ENCODE measurements at places on chromosomes 6 and 20. TPM values are rescaled to one million over a fixed set of nuclear protein-coding genes. Genes with fewer than 3 reads are reported as not detected.

DNA sequence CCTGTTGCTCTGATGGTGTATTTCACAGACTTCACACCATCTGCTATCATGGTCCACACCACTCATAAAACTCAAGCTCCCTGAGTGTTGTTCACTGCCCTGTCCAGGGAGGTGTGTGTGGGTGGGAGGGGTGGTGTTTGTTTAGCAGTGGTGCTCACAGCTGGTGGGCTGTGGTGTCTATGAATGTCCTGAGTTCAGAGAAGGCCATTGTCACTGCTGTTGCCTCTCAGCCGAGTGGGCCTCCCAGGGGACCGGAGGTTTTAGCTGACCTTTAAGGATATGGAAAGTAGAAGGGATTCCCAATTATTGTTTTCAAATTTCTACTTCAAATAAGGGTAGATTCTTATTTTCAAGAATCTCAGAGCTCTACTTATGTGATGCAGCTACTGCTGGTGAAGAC, 45.6 kb downstream of the DTD1 start:
- DNase-seq, result no peak

- no peak for DNase-seq
Measured at GRCh38 chr6:111410371-111410770, 72.6 kb downstream of the REV3L start.

GRCh38 chr6:54981647-54982046, 135.1 kb downstream of the FAM83B start:
- no peak for DNase-seq

DNA sequence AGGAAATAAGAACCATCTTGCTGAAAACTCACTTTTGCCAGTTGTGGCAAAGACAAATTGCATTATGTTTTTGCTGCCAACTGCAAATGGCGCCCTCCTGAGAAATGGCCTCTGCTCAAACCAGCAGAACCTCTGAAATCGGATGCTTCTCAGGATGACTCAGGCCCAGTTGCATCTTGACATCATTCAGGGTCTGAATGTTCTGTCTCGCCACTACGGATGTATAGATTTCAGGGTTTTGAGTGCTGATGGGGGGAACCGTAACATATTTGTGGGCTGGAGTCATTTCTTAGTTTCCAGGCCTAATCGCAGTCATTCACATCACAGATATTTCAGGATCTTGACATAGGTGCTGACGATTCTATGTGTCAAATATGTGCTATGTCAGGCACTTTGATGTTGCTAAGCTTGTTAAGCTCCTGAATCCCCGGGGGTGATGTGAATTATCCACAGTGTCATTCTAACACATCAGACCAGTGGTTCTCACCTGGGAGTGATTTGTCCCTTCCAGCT, 207.1 kb downstream of the NFATC2 start:
- no peak for DNase-seq

DNA sequence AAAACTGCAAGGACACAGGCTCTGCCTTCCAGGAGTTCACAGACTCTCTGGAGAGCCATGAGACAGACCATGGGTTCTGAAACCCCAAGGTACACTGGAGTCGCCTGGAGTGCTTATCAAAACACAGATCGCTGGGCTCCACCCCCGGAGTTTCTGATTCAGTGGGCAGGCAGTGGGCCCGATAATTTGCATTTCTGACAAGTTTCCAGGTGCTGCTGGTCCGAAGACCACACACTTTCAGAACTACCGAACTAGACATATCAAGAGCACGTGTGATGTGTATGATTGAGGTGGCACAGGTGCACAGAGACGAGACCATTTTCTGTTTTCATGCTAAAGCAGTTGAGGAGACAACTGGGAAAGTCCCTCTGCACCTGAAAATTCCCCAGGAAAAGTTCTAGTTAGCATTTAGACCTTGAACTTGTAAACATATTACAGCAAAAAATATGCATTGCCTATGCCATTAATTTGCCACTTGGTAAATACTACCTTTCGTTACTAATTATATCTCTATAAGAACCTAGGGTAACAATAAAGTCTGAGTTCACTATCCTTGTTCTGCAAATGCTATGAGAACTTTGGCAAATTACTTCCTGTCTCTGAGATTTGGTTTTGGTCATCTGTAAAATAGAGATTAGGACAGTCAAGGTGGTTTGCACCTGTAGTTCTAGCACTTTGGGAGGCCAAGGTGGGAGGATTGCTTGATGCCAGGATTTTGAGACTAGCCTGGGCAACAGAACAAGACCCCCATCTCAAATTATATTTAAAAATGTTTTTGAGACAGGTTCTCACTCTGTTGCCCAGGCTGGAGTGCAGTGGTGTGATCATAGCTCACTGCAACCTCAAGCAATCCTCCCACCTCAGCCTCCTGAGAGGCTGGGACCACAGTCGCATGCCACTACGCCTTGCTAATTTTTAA, 14.3 kb upstream of the PIM1 start:
- no peak for DNase-seq

DNA sequence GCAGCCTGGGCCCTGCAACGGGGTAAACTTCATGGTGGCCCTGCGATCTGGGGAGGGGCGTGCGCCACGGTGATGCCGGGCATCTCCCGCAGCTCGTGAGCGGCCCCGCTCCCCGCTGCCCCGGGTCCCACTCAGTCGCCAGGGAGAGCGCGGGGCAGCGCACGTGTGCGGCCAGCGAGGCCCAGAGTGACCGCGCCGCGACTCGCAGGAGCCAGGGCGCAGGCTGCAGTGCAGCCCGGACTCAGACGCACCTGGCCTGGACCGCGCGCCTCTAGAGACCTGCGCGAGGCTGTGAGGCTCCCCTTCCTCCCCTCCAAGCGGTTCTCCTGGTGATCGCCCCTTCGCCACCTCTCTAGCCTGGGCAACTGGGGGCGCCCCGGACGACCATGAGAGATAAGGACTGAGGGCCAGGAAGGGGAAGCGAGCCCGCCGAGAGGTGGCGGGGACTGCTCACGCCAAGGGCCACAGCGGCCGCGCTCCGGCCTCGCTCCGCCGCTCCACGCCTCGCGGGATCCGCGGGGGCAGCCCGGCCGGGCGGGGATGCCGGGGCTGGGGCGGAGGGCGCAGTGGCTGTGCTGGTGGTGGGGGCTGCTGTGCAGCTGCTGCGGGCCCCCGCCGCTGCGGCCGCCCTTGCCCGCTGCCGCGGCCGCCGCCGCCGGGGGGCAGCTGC, 652 bp downstream of the BMP6 start:
- no peak for DNase-seq

- no peak for DNase-seq
Measured at GRCh38 chr6:44176130-44176761, 17.6 kb downstream of the CAPN11 start.

GRCh38 chr6:24935366-24936152, at the start of gene RIPOR2:
Gene RIPOR2 (minus strand): TSS chr6:24935960. CDS start chr6:24935898, 62 bp downstream.
- peak; percentile 87 for DNase-seq

- no peak for DNase-seq
Measured at GRCh38 chr6:33861722-33862121, 57.9 kb upstream of the MLN start.

DNA sequence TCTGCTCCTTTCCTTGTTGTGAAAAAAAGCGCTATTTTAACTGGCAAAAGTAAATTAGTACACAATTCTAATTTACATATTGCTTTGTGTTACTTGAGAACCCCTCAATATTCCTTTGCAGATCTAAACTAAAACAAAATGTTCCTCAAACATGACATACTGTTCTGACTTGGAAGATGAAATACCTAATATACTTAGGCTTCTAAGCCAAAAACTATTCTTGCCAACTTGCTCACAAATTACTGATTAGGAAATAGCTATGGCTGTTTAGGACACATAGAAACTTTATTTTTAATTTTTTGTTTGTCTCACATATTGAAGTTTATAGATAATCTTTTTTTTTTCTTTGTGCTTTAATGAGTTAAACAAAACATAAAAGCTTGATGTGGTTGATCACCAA, 542.2 kb downstream of the GRIK2 start:
- no peak for DNase-seq

GRCh38 chr6:2028457-2029038, 216.9 kb downstream of the GMDS start:
- no peak for DNase-seq

GRCh38 chr20:11676630-11677287, 240.9 kb upstream of the BTBD3 start:
- DNase-seq, result no peak

DNA sequence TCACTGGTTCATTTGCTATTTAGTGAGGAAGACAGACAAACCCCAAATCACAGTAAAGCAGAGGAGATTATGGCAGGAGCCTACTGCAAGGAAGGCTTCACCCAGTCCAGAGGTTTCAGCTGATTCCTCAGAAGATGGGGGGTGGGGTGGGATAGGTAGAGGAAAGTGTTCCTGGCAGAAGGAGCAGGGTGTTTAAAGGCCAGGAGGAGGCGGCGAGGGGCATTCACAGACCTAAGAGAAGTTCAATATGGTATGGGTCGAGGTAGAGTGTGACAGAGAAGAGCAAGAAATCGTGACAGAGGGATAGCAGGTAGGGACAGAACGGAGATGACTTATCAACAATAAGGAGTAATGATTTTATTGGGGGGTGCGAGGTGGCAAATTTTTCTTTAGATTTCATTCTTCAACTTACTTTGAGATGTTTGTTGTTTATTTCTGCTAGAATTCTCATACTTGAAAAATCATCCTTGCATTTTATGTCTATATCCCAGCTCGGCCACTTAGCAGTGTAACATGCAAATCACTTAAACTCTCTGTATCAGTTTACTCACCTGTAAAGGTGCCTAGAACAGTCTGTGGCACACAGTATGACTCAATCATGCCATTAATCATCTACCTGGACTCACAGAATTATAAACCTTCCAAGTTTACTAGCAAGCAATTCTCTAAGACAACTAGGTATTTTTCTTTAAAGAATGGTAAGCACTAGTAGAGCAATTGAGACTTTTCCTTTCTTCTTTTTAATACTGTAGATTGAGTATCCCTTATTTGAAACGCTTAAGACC, 176.7 kb downstream of the REV3L start:
- DNase-seq, result no peak

DNA sequence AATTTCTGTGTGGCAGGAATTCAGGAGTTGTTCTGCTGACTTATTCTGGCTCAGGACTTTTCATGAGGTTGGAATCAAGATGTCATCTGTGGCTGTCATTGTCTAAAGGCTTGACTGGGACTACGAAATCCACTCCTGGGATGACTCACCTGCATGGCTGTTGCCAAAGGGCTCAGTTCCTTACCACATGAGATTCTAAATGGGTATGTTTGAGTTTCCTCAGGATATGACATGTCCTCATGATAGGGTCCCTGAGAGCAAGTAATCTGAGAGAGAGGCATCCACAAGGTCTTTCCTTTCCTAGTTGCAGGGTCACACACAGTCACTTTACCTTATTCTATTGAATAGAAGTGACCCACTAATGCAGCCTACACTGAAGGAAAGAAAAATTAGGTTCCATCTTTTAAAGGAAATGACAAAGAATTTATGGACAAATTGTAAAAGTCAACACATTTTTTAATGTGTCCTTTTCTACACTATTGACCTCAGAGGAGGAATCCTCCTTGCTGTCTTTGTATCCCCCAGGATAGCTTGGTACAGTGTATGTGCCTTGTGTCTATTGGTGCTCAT, 1025.0 kb upstream of the GJE1 start:
- DNase-seq, result no peak

DNA sequence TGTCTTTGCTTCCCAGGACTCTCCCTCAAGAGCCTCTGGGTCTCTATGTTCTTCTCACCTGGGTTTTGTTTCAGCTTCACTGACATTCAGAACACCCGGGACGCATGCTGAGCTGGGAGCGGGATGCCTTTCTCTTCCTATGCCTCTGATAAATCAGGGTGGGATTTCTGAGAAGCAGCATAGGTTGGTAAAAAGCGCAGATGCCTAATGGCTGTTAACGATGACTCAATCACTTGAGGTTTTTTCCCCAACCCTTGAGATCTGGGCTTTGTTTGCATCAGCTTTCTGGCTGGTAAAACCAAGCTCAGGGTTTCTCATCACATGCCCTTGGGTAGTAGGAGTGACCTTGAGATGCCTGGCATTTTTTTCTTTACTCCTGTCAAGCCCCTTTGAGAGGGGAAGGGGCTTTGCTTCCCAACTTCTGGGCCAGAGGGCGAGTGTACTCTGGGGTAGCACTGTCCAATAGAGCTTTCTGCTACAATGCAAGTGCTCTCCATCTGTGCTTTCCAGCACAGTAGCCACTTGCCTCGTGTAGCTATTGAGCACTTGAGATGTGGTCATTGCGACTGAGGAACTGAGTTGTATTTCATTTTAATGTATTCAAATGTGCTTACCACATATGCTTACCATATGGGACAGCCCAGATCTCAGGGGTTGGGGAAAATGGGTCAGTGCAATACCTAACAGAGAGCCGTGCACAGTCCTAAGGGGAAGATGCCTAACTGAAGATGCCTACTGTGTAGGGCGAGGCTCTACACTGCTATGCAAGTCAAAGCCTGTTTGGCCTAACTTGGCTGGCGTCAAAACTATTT, 69.1 kb downstream of the PPP1R14C start:
- no peak for DNase-seq

CFAP61 gene
- not detected for total RNA-seq

DTNBP1 gene
- 24.1 TPM for total RNA-seq

CRIP3 gene
- 3.0 TPM for total RNA-seq

PI3 gene
- not detected for total RNA-seq

LMBRD1 gene
- total RNA-seq, result 53.8 TPM

MAPK13 gene
- total RNA-seq, result 30.4 TPM

DLGAP4 gene
- total RNA-seq, result 50.2 TPM

ENPP5 gene
- total RNA-seq, result 1.2 TPM

SRMS gene
- not detected for total RNA-seq

LPIN3 gene
- total RNA-seq, result 0.11 TPM

C20orf202 gene
- 0.20 TPM for total RNA-seq
